ENCODE measurements at places on chromosomes 7 and 10. TPM values are rescaled to one million over a fixed set of nuclear protein-coding genes. Genes with fewer than 3 reads are reported as not detected.

The HTR5A gene
- not detected for total RNA-seq

The GNAI1 gene
- 52.7 TPM for total RNA-seq

The OR6V1 gene
- total RNA-seq = not detected

- DNase-seq = no peak
- no peaks in the 10 kb centered on the region for H3K27me3 ChIP-seq
- no peak overlapping the region for H3K27ac ChIP-seq
- no peak overlapping the region for H3K4me3 ChIP-seq
- no peaks in the 10 kb centered on the region for H3K4me1 ChIP-seq
- no peaks in the 10 kb centered on the region for H3K36me3 ChIP-seq
These were observed 96.1 kb upstream of the RET start for GRCh38 chr10:42980553-42981357.

Data from thyroid gland (tissue), 4 donors.